ENCODE measurements at places on chromosomes 2 and 18.

GRCh38 chr2:112155331-112156151 lies 17.4 kb downstream of the FBLN7 start:
- no peak for DNase-seq

DNA sequence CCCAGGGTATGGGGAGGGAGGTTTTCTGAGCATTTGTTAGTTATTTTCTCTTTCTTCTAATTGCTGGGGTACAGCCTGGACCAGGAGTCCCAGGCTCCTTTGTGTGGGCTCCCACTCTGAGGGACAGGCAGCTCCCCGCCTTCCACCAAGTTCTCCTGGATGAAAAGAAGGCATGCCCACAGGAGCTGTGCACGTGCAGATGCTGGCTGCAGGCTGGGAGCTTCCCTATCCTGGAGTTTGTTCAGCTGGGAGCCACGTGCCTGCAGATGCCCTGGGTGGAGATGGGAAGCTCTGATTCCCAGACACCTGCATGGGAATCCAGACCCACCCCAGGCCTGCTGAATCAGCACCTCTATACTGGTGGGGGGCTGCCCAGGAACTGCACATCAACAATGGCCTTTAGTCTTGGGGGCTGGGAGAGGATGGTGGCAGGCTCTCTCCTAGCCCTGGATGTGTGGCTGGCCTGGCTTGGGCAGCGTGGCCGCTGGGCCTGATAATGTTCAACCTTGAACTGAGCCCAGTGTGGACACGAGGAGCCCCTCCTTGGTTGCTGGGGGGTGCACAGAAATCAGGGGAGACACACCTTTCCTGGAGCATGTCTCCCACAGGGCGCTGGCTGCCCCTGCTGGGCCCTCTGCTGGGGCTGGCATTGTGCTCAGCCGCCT lies 233.6 kb upstream of the HS6ST1 start:
- DNase-seq = no peak

GRCh38 chr2:117553448-117553847 lies 261.0 kb upstream of the DDX18 start:
- no peak for DNase-seq

- no peak for DNase-seq
Measured at GRCh38 chr2:133334923-133335322, 233.3 kb downstream of the NCKAP5 start.

- no peak for DNase-seq
Measured at GRCh38 chr2:64792995-64793639, 139.4 kb upstream of the SERTAD2 start.

- no peak for DNase-seq
Measured at GRCh38 chr2:179449010-179449409, 184.4 kb upstream of the SESTD1 start.

GRCh38 chr18:5145168-5145825 lies 51.8 kb downstream of the AKAIN1 start:
- DNase-seq = no peak
